Type B pancreatic cell (in vitro differentiated cells): ENCODE measurements at places on chromosomes 12 and 14. TPM values are rescaled to one million over a fixed set of nuclear protein-coding genes. Genes with fewer than 3 reads are reported as not detected.

GRCh38 chr14:65210822-65211182 is 108.5 kb upstream of the MAX start:
- no peak for DNase-seq
- no peak overlapping the region for H3K4me3 ChIP-seq
- no peak overlapping the region for H3K27ac ChIP-seq
- no peaks in the 10 kb centered on the region for H3K27me3 ChIP-seq
- H3K4me1 ChIP-seq: peaks cover 18% of the 10 kb centered on the region
- H3K36me3 ChIP-seq: no peaks in the 10 kb centered on the region

GRCh38 chr12:13981296-13981962 is at the start of gene GRIN2B:
Gene GRIN2B (minus strand): TSS chr12:13981602. CDS start chr12:13866208, 115,394 bp downstream.
- peaks cover 89% of the 10 kb centered on the region for H3K27me3 ChIP-seq
- peak within 1 kb of the TSS; percentile 92 for H3K4me3 ChIP-seq
- DNase-seq: no peak
- peaks cover 3% of the 10 kb centered on the region for H3K36me3 ChIP-seq
- no peaks in the 10 kb centered on the region for H3K4me1 ChIP-seq

Gene NR4A1
- total RNA-seq: 11.4 and 81.9 TPM in 2 replicates

Gene ZNF605
- 18.3 and 20.6 TPM in 2 replicates for total RNA-seq

GRCh38 chr14:92582706-92583452 is 69.3 kb downstream of the RIN3 start:
- H3K4me1 ChIP-seq: peaks cover 5% of the 10 kb centered on the region
- H3K27me3 ChIP-seq: no peaks in the 10 kb centered on the region
- H3K4me3 ChIP-seq: no peak overlapping the region
- DNase-seq: no peak

Gene MEG3
- 0.68 and 0.74 TPM in 2 replicates for total RNA-seq

Gene ACTN1
- 128 and 176 TPM in 2 replicates for total RNA-seq

Gene GDF3
- not detected in 2 replicates for total RNA-seq

Gene WIF1
- total RNA-seq: 2.3 and 14.9 TPM in 2 replicates

GRCh38 chr14:104424406-104425072 is 155.0 kb upstream of the C14orf180 start:
- H3K27me3 ChIP-seq: peaks cover 9% of the 10 kb centered on the region
- DNase-seq: no peak
- H3K27ac ChIP-seq: no peak overlapping the region
- no peak overlapping the region for H3K4me3 ChIP-seq
- no peaks in the 10 kb centered on the region for H3K36me3 ChIP-seq
- peaks cover 25% of the 10 kb centered on the region for H3K4me1 ChIP-seq

DNA sequence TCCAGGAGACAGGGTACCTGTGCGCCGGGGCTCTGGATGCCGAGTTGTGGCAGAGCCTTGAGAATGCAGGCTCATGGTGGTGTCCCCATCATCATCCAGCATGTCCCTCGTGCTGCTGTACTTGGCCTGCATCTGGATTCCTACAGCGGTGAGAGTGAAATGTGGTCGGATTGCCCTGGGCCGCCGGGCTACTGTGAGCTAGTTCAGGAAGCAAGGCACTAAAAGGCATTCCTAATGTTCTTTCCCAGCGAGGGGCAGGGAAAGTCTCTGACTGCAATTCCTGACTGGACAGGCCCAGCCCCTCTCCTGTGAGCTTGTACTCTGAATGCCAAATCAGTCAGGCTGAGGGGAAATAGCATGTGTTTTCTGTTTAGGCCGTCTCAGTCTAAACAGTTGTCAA is at the start of gene CLEC1A:
TSS of gene CLEC1A (minus strand) at position 195 of the 400 bp plus-strand sequence. CDS start at position 132, 63 bp downstream.
- H3K27ac ChIP-seq: peak within 1 kb of the TSS; percentile 7
- H3K4me1 ChIP-seq: peaks cover 10% of the 10 kb centered on the region
- no peaks in the 10 kb centered on the region for H3K27me3 ChIP-seq
- no peaks in the 10 kb centered on the region for H3K36me3 ChIP-seq
- peak within 1 kb of the TSS; percentile 27 for H3K4me3 ChIP-seq

DNA sequence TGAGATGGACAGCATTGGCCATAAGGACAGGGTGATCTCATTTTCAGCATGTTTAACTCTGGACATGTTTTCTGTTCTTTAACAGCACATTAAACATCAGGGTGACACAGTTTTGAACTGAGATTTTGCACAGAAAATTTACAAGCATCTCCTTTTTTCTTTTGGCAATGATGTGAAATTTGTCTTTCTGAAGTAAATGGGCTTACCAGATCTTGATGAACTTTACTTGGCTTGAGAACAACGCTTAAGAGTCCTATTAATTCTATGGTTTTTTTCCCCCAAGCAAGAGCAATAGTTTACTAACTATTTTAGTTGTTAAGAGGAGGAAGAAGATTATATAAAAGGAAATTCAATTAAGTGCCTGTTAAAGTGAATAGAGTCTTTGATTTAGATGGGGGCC is 491.0 kb downstream of the SNAPC1 start:
- H3K4me3 ChIP-seq: no peak overlapping the region
- DNase-seq: no peak
- no peaks in the 10 kb centered on the region for H3K36me3 ChIP-seq
- H3K4me1 ChIP-seq: peaks cover 5% of the 10 kb centered on the region
- H3K27ac ChIP-seq: no peak overlapping the region
- H3K27me3 ChIP-seq: peaks cover 4% of the 10 kb centered on the region

Gene KLRC2
- 0.57 and 0.75 TPM in 2 replicates for total RNA-seq

- peaks cover 11% of the 10 kb centered on the region for H3K27me3 ChIP-seq
- DNase-seq: no peak
- H3K4me1 ChIP-seq: no peaks in the 10 kb centered on the region
- H3K4me3 ChIP-seq: no peak overlapping the region
- H3K27ac ChIP-seq: no peak overlapping the region
Measured at GRCh38 chr14:105531894-105532623, 5.7 kb downstream of the TMEM121 start.

- peaks cover 4% of the 10 kb centered on the region for H3K36me3 ChIP-seq
- H3K4me3 ChIP-seq: no peak overlapping the region
- DNase-seq: no peak
- H3K4me1 ChIP-seq: no peaks in the 10 kb centered on the region
- peaks cover 6% of the 10 kb centered on the region for H3K27me3 ChIP-seq
Measured at GRCh38 chr12:19826980-19827550, 387.8 kb downstream of the AEBP2 start.

GRCh38 chr14:65042296-65042695 is 55.6 kb downstream of the FNTB start:
- no peak for DNase-seq
- no peaks in the 10 kb centered on the region for H3K4me1 ChIP-seq
- no peak overlapping the region for H3K4me3 ChIP-seq
- peaks cover 24% of the 10 kb centered on the region for H3K36me3 ChIP-seq
- no peak overlapping the region for H3K27ac ChIP-seq
- no peaks in the 10 kb centered on the region for H3K27me3 ChIP-seq

DNA sequence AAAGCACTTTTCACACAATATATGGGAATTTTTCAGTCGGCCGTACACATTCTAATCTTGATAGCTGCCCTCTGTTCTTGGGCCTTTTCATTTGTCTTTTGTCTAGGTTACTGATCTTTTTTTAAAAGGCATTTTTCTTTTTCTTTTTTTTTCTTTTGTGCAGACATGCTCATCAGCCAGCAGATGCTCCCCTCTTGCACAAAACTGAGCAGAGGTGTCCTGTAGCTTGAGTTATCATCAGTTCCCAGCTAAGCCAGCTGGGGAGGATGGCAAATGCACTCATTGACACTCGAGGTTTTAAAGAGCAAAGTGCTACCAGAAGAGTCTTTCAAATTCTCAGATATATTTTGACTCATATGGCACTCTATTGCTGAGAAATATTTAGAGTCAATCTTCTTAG is 913.9 kb upstream of the SEL1L start:
- no peak overlapping the region for H3K4me3 ChIP-seq
- H3K4me1 ChIP-seq: peaks cover 10% of the 10 kb centered on the region
- no peaks in the 10 kb centered on the region for H3K27me3 ChIP-seq
- DNase-seq: no peak

DNA sequence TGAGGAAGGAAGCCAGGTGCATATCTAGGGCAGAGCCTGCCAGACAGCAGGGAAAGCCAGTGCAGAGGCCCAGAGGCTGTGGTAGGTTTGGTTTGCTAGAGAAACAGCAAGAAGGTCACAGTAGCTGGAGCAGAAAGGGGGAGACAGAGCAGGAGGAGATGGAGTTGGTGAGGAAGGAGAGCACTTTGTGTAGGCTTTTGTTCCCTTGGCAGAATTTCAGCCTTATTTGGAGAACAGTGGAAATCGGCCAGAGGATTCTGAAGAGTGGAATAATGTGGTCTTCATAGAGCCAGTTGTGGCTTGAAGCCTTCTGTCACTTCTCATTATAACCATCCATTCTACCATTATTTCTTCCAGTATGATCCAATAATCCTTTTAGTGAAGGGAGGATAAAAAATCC is 212.9 kb upstream of the FAR2 start:
- H3K36me3 ChIP-seq: no peaks in the 10 kb centered on the region
- H3K4me1 ChIP-seq: no peaks in the 10 kb centered on the region
- no peak overlapping the region for H3K4me3 ChIP-seq
- no peak for DNase-seq
- H3K27me3 ChIP-seq: no peaks in the 10 kb centered on the region
- H3K27ac ChIP-seq: no peak overlapping the region

- H3K4me1 ChIP-seq: no peaks in the 10 kb centered on the region
- no peaks in the 10 kb centered on the region for H3K36me3 ChIP-seq
- H3K27ac ChIP-seq: no peak overlapping the region
- no peak overlapping the region for H3K4me3 ChIP-seq
Measured at GRCh38 chr12:18923721-18924120, 185.8 kb downstream of the CAPZA3 start.

DNA sequence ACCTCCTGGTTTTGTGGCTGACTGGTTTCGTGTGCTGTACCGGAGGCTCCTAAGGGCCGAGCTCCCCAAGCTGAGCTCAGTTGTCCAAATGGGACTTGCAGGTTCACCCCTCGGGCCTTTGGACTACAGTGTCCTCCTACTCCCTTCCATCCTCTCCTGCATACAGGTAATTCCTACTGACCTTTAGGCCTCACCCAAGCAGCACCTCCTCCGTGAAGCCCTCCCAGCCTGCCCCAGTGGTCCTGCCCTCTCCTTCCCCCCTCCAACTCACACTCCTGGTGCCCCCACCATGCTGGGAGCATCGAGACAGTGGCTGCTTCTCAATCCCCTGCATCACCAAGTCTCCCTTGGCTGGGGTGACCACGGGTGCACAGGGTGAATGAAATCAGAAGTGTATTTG is 27.1 kb upstream of the YY1 start:
- no peak for DNase-seq
- no peak overlapping the region for H3K27ac ChIP-seq
- H3K36me3 ChIP-seq: peaks cover 6% of the 10 kb centered on the region
- no peak overlapping the region for H3K4me3 ChIP-seq
- H3K27me3 ChIP-seq: no peaks in the 10 kb centered on the region

- no peaks in the 10 kb centered on the region for H3K27me3 ChIP-seq
- no peak overlapping the region for H3K27ac ChIP-seq
- no peaks in the 10 kb centered on the region for H3K4me1 ChIP-seq
- no peaks in the 10 kb centered on the region for H3K36me3 ChIP-seq
- no peak overlapping the region for H3K4me3 ChIP-seq
- DNase-seq: no peak
Measured at GRCh38 chr12:74241341-74241740, 296.3 kb upstream of the ATXN7L3B start.

DNA sequence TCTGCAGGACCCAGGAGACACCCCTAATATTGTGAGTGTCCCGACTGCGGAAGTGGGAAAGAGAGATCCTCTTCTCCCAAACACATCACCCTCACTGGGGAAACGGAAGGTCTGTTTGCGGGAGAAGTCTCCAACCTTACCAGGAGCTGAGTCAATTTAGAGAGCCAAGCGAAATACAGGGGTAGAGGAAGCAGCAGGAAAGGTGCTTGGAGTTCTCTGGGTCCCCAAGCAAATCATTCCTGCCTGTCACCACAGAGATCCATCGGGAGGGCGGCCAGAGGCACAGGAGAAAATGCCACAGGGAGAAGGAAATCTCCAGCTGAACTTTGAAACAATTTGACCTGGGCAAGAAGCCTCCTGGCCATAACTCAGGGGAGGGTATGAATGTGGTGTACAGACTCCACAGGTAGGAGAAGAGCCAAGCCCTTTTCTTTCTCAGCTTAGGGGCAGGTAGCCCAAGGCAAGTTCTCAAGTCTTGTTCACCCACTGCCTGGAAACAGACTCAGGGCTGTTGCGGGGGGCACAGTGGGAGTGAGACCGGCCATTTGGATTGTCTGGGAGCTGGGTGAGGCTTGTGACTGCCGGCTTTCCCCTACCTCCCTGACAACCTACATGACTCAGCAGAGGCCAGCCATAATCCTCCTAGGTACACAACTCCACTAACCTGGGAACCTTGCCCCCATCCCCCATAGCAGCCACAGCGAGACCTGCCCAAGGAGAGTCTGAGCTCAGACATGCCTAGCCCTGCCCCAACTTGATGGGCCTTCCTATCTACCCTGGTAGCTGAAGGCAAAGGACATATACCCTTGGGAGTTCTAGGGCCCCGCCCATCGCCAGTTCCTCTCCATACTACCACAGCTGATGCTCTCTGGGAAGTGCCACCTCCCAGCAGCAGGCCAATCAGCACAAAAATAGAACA is 211.9 kb upstream of the ARHGAP5 start:
- no peak overlapping the region for H3K4me3 ChIP-seq
- no peaks in the 10 kb centered on the region for H3K4me1 ChIP-seq
- H3K36me3 ChIP-seq: peaks cover 5% of the 10 kb centered on the region
- H3K27ac ChIP-seq: no peak overlapping the region
- no peak for DNase-seq
- H3K27me3 ChIP-seq: no peaks in the 10 kb centered on the region

- no peak overlapping the region for H3K27ac ChIP-seq
- no peak overlapping the region for H3K4me3 ChIP-seq
- DNase-seq: no peak
- H3K27me3 ChIP-seq: peaks cover 7% of the 10 kb centered on the region
- peaks cover 26% of the 10 kb centered on the region for H3K36me3 ChIP-seq
Measured at GRCh38 chr12:15580431-15580830, 208.8 kb downstream of the EPS8 start.

Gene IGFBP6
- 25.1 and 40.3 TPM in 2 replicates for total RNA-seq
